ENCODE measurements at places on chromosomes 6 and 20.

- DNase-seq, result no peak
These were observed 4.5 kb downstream of the RIPOR2 start for GRCh38 chr6:24931296-24931695.

DNA sequence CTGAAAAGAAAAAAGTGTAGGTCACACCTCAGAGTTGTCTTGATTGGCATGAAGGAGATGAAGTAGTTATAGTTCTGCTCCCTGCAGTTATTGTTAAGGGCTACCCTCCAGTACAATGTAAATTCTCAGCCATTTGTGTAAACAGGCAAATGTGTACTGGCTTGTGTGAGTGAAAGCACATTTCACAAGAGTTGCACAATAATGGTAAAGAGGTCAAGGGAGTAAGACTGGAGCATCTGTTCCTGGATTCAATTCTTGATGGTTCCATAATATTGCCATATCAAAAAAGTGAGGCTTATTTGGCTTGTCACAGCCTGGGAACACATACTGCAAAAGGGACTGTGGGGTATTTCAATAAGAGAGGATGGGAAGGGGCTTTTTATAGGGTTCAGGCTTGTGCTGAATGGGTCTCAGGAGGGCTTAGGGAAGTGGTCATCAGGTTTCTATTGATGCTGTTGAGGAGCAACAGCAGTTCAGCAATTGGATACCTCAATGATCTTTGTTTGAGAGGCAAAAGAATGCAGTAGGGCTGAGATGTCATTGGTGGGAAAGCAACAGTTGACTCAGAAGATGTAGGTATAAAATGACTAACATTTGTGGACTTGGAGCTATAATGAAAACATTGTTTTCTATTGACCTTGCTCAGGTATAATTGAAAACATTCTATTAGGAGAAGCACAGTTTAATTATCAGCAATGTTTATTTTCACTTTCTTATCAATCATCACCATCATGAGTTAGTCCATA is 402.6 kb downstream of the BCKDHB start:
- no peak for DNase-seq

GRCh38 chr6:79038061-79038460 is 40.0 kb downstream of the PHIP start:
- no peak for DNase-seq

- no peak for DNase-seq
These were observed 100.5 kb downstream of the EYA4 start for GRCh38 chr6:133341607-133342158.

- DNase-seq, result no peak
These were observed 50.4 kb downstream of the PDE7B start for GRCh38 chr6:135901774-135902524.

- DNase-seq, result no peak
These were observed 70.8 kb upstream of the SLC22A23 start for GRCh38 chr6:3527651-3527977.

All from left forelimb (tissue), 1 donor.